Nephron progenitor cell (in vitro differentiated cells): ENCODE measurements at places on chromosomes 3 and 15.

DNA sequence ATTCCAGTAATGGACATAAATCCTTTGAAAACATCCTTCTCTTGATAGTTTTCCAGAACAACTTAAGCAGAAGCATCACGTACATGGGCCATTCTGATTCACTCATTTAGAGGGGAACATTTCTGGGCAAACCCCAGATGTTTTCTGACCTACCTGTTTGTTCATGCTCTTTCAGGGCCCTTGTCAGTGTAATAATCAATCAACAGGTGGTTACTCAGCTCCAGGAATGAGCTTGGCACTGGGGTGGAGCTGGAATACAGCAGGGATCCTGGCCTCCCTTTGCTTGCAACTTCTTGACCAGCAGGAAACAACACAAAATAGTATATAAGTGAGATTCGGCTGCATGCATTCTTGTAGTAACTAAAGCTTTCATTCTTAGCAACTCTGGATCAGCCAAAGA lies 9.2 kb upstream of the UBE2E1 start:
- no peak for DNase-seq

GRCh38 chr3:27666272-27666671 lies 55.9 kb downstream of the EOMES start:
- no peak for DNase-seq

GRCh38 chr3:38651153-38651789 lies 1.8 kb upstream of the SCN5A start:
- peak; percentile 79 for DNase-seq

DNA sequence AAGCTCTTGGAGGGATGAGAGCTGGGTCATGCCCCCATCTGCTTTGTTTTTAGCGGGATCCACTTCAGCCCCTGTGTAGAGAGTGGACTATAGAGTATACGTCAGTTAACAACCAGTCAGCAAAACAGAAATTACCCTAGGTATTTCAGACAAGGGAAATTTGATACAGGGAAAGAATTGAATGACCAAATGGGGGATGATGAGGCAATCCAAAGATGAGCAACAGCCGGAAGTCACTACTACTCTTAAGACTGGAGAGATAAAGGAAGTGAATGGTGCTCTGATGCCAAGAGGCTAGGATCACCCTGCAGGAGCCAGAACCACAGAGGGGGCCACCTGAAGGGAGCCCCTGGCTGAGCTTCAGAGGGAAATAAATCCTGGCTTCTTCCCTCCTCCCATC lies 1.7 kb upstream of the GPR62 start:
- DNase-seq = no peak
